Renal pelvis (tissue), 12 donors: ENCODE measurements at places on chromosomes 7 and 10. TPM values are rescaled to one million over a fixed set of nuclear protein-coding genes. Genes with fewer than 3 reads are reported as not detected.

Gene FAM25C
- not detected for polyA plus RNA-seq

Gene MLXIPL
- polyA plus RNA-seq: 5.5 TPM

Gene PDZD8
- 37.3 TPM for polyA plus RNA-seq

Gene NFKB2
- polyA plus RNA-seq: 20.6 TPM

Gene KLF6
- 46.5 TPM for polyA plus RNA-seq

Gene UPK3B
- polyA plus RNA-seq: 0.70 TPM

Gene WASL
- 67.6 TPM for polyA plus RNA-seq

Gene TMEM225B
- 1.7 TPM for polyA plus RNA-seq

Gene GNGT1
- not detected for polyA plus RNA-seq

Gene INHBA
- polyA plus RNA-seq: 4.0 TPM

Gene HMX2
- polyA plus RNA-seq: 1.6 TPM

Gene PCLO
- polyA plus RNA-seq: 9.7 TPM

Gene GAD2
- 2.4 TPM for polyA plus RNA-seq

Gene SFR1
- polyA plus RNA-seq: 10.6 TPM
